ENCODE measurements at places on chromosomes 12 and 14. TPM values are rescaled to one million over a fixed set of nuclear protein-coding genes. Genes with fewer than 3 reads are reported as not detected.

DNA sequence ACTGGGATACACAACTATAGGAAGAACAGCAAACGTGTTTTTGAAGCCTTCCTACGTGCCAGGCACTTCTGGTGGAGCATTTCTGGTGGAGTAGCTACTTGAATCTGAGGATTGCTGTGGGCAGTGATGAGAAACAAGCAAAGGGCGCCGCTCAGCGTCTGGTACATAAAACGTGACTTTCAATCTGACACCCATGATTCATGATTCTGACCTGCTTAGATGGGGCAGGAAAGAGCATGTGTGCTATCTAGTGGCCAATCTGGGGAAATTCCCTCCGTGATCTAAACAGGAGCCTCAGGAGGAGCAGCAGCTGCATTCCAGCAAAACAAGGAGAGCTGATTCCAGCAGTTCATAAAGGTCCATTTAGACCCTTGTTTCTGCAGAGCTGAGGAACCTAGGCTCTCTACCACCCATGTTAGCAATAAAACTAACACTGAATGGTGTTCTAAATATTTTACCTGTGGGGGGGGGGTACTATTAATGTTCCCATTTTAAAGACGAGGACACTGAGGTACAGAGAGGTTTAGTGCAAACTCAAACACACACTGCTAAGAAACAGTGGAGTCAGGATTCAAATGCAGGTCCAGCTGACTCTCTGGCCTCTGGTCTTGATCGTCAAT is 37.8 kb downstream of the PAH start:
- DNase-seq, result peak; percentile 51

ATP23 gene
- 13.5 TPM for total RNA-seq

PKP2 gene
- total RNA-seq, result 45.0 TPM

- no peak for DNase-seq
Measured at GRCh38 chr12:114406316-114406983, 506 bp upstream of the TBX5 start.

DCTN2 gene
- 131 TPM for total RNA-seq

DNA sequence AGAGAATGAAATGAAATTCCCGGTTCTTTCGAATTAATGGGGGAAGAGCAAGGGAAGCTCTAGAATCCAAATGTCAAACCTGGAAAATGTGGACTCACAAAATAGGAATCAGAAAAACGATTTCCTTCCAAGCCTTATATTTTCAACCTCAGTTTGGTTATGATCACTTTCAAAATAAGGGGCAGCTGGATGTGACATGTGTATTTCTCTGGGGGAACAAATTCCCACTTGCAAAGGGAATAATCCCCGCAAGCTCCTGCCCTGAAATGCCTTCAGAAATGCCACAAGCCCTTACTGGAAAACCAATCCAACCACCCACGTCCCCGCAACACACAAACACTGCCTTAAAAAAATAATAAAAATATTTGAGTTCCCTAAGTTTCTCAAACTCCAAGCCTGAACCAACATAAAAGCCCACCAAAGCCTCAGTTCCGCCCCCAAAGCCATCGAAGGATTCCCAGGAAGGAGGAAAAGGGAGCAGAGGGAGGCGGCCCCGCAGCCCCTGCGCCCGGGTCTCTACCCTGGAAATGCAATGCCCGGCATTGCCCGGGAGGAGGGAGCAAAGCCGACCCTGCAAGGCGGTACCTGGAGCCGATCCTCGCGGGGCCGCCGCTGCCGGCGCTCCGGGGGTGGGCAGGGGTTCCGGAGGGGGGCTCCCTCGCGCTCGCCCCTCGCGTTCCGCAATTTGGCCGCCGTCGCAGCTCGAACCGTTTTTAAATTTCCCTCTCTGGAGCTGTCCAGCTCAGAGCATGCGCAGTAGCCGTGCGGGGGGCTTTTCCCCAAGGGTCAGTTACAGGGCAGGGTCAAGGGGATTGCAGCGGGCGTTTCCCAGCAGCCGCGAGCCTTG is at the start of gene FOXN4:
FOXN4 (minus strand) TSS at position 751 of the 847 bp plus-strand sequence. CDS start 963 bp downstream, outside the sequence.
- DNase-seq, result no peak
